ENCODE measurements at places on chromosomes 6 and 20. TPM values are rescaled to one million over a fixed set of nuclear protein-coding genes. Genes with fewer than 3 reads are reported as not detected.

Gene EYS
- 1.3 TPM for total RNA-seq

DNA sequence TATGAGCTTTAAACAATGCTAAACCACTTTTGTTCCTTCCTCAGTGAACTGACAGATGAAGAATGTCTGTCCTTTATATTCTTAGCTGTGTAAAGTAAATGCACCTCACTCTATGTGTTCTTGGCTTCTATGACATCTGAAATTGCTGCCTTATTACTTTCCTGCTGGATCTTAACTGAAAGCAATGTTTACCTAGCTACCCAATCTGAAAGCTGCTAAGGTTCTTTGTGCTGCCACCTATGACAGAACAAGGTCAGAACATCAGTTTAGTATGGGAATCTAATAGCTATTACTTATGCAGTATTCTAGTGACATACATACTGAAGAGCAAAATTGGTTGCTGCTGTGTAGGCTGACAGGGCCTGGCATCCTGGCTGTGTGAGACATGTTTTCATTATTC, 444.1 kb downstream of the KHDRBS2 start:
- H3K27ac ChIP-seq = no peak overlapping the region
- no peaks in the 10 kb centered on the region for H3K4me1 ChIP-seq
- no peak for DNase-seq
- H3K27me3 ChIP-seq = no peaks in the 10 kb centered on the region
- no peaks in the 10 kb centered on the region for H3K36me3 ChIP-seq
- no peak overlapping the region for H3K4me3 ChIP-seq

DNA sequence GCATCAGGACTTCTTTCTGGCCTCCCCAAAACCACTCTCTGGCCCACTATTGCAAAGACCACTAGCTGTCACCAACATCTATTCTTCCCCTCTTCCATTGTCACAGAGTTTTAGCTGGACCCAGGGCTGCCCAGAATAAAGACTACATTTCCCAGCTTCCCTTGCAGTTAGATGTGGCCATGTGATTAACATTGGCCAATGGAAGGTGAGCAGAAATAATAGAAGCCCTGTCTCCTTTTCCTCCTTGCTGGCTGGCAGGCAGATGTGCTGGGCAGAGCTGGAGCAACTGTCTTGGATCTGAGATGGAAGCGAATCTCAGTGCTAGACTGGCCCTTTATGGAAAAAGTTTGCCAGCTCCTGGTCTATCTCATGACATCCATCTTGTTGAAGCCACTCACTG, 97.0 kb downstream of the KCNB1 start:
- H3K27ac ChIP-seq = no peak overlapping the region
- H3K27me3 ChIP-seq = no peaks in the 10 kb centered on the region
- H3K4me1 ChIP-seq = no peaks in the 10 kb centered on the region
- H3K4me3 ChIP-seq = no peak overlapping the region
- H3K36me3 ChIP-seq = no peaks in the 10 kb centered on the region

Gene LSM14B
- 26.5 TPM for total RNA-seq

DNA sequence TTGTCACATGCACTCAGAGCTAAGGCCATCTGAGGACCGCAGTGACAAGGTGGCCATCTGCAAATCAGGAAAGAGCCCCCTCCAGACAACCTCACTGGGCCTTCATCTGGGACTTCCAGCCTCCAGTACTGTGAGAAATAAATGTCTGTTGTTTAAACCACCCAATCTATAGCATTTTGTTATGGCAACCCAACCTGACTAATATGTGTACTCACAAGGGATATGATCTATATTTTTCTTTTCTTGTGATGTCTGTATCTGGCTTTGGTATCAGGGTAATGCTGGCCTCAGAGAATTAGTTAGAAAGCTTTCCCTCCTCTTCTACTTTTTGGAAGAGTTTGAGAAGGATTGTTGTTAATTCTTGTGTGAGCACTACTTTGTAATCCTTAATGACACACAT, 37.5 kb upstream of the ENTPD6 start:
- no peaks in the 10 kb centered on the region for H3K4me1 ChIP-seq
- DNase-seq = no peak
- no peaks in the 10 kb centered on the region for H3K36me3 ChIP-seq
- no peak overlapping the region for H3K27ac ChIP-seq

DNA sequence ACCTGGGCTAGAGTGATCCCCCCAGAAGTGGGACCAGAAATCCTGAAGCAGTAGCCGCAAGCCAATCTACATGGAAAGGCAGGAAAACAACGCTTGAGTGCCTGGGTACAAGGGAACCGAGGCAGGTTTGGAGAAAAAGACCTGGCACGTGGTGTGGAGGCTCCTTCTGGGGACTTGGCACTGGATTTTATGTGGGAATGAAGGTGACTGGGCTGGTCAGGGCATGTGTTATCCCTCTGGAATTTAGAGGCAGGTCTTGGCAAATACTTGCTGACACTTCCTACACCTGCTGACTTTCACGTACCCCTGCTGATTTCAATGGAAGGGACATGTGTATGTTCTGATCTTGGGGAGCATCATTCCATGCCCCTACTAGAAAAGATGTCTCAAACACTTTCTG, 25.0 kb upstream of the FAM217A start:
- no peaks in the 10 kb centered on the region for H3K27me3 ChIP-seq
- no peaks in the 10 kb centered on the region for H3K36me3 ChIP-seq
- peak; percentile 35 for DNase-seq

- no peaks in the 10 kb centered on the region for H3K4me1 ChIP-seq
- DNase-seq = no peak
- no peaks in the 10 kb centered on the region for H3K36me3 ChIP-seq
- no peaks in the 10 kb centered on the region for H3K27me3 ChIP-seq
- H3K4me3 ChIP-seq = no peak overlapping the region
Measured at GRCh38 chr20:6683021-6683977, 84.2 kb upstream of the BMP2 start.

- peaks cover 31% of the 10 kb centered on the region for H3K27me3 ChIP-seq
- DNase-seq = no peak
- H3K4me3 ChIP-seq = no peak overlapping the region
- no peak overlapping the region for H3K27ac ChIP-seq
- no peaks in the 10 kb centered on the region for H3K4me1 ChIP-seq
Measured at GRCh38 chr6:71888756-71889340, 2.5 kb downstream of the RIMS1 start.

DNA sequence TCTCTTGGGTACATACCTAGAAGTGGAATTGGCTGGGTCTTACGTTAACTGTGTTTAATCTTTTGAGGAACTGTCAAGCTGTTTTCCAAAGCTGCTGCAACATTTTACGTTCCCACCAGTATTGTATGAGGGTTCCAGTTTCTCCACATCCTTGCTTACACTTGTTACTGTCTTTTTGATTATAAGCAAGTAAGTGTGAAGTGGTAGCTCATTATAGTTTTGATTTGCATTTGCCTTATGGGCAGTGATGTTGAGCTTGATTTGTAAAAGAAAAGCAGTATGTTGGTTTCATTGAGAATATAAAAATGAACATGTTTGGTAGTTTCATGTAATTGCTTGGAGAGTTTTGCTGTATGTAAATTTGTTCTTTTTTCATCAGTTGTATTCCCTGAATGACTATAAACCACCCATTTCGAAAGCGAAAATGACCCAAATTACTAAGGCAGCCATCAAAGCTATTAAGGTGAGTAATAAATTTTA, 40.4 kb downstream of the SCAF8 start:
- no peaks in the 10 kb centered on the region for H3K4me1 ChIP-seq
- H3K4me3 ChIP-seq = no peak overlapping the region
- no peaks in the 10 kb centered on the region for H3K27me3 ChIP-seq
- H3K36me3 ChIP-seq = no peaks in the 10 kb centered on the region

GRCh38 chr6:150925590-150925928, 60.1 kb downstream of the MTHFD1L start:
- no peaks in the 10 kb centered on the region for H3K36me3 ChIP-seq
- peak overlapping the region; percentile 18 for H3K27ac ChIP-seq
- DNase-seq = no peak
- H3K4me1 ChIP-seq = no peaks in the 10 kb centered on the region

Measured in breast epithelium (tissue), 4 donors.